ENCODE measurements at places on chromosomes 3 and 15.

GRCh38 chr15:40549894-40550293, 14.9 kb downstream of the CCDC32 start:
- no peak for DNase-seq

GRCh38 chr3:49882166-49882565, 12.5 kb upstream of the CAMKV start:
- DNase-seq = no peak

- no peak for DNase-seq
These were observed 155.6 kb downstream of the NECTIN3 start for GRCh38 chr3:111227216-111227615.

DNA sequence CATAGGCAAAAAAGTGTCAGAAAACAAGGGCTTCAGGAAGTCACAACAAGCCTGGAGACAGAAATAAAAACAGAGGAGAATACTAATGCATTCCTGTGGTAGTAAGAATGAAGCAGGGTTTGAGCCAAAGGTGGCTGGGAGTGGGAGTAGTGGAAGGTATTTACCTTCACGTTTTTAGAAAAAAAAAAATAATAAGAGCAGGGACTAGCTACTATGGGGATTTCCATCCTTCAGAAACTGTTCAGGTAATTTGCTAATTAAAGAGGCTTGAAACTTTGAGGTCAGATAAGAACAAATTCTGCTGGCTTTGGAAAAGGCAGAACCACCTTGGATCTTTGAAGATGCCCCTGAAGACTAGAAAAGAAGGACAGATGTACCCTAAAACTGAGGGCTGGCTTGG, 18.4 kb downstream of the ILDR1 start:
- DNase-seq = no peak

DNA sequence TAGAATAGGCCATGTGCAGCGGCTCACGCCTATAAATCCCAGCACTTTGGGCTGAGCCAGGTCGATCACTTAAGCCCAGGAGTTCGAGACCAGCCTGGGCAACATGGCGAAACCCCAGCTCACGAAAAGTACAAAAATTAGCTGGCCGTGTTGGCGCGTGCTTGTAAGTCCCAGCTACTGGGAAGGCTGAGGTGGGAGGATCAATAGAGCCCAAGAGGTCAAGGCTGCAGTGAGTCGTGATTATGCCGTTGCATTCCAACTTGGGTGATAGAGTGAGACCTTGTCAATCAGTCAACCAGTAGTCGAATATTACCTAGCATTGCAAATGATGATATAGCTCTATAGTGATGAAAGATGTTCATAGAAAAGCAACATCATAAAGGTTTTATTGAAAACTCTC, 51.9 kb downstream of the USP8 start:
- DNase-seq = no peak

DNA sequence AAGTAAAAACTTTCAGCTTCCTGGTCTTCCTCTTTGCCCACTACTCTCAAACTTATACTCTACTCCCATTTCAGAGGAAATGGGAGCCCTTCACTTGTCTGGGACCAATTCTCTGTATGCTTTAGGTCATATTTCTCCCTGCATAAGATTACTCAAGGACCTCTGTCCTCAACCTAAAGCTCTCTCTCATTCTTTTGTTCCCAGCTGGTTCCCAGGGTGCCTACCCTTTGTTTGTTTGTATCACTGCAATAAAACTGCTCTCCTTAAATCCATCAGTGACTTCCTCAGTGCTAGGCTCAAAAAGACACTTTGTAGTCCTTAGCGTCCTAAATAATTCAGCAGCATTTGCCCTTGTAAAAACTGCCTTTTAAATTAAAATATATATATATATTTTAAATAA, 2.9 kb downstream of the NGRN start:
- no peak for DNase-seq

- no peak for DNase-seq
These were observed 171.9 kb downstream of the FAM43A start for GRCh38 chr3:194857469-194858113.

DNA sequence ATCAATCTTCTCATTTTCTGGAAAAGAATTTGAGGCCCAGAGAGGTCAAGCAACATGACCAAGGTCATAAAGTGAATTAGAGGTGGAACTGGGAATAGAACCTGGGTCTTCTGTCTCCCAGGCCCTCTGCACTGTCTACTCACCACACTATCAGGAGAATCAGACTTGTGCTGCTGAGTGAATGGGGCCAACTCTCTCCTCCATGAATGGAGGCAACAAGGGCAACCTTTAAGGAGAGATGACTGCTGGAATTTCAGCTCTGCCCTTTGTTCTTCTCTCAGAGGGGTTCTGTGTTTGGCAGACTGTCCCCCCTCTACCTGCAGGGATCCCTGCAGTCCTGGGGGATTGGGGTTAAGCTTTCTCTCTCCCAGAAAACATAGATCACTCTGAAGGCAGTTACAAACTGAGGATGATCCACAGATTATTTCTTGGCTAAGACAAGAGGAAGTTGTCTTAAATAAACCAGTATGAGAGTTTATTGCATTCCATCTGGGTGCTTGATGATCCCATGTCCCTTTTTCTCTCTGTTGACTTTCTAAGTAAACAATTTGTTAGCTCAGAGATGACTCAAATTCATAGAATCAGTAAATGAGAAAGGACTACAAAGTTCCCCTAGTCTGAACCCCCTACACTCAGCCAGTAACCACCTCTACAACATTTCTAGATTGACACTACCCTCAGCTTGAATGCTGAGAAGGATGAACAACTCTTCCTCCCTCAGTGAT, 99.0 kb upstream of the LIPC start:
- peak; percentile 43 for DNase-seq

Data from hepatocyte (in vitro differentiated cells).